ENCODE measurements at places on chromosomes 13 and 19.

GRCh38 chr13:55467476-55467875 is 1673.2 kb upstream of the PRR20A start:
- no peak for DNase-seq

DNA sequence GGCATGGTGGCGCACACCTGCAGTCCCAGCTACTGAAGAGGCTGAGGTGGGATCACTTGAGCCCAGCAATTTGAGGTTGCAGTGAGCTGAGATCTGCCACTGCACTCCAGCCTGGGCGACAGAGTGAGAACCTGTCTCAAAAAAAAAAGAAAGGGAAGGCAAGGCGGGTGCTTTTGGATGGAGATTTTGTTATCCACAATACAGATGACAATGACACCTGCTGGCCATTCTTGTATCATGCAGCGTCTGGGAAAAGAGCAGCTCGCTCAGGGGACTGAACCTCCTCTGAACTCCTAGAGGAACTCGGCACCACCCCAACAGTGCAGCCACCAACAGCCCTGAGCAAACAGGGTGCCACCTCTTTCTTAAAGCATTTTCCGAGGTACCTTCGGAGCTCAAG is 22.8 kb downstream of the HAUS8 start:
- no peak for DNase-seq

DNA sequence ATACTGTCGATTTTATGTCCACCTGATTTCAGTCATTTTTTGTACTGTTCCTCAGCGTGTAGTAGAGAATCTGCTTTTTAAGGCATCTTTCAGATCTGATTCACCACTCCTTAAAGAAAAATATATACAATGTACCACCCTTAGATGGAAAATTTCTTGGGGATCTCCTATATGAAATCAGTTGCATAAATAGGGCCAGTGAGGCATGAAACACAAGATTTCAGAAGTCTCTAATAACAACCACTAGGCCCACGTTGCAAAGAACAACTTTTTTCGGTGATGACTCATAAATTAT is 1.4 kb downstream of the USP12 start:
- DNase-seq: no peak

GRCh38 chr19:5460748-5461147 is 5.5 kb downstream of the ZNRF4 start:
- DNase-seq: no peak

GRCh38 chr13:76418404-76418803 is 467.8 kb downstream of the KCTD12 start:
- DNase-seq: no peak

- DNase-seq: no peak
Measured at GRCh38 chr13:106377341-106377740, 158.1 kb downstream of the EFNB2 start.

- no peak for DNase-seq
Measured at GRCh38 chr13:96771486-96772367, 222.5 kb downstream of the OXGR1 start.

GRCh38 chr19:40400559-40400958 is 10.6 kb upstream of the HIPK4 start:
- DNase-seq: no peak

GRCh38 chr19:45405435-45406225 is 761 bp upstream of the PPP1R13L start:
- DNase-seq: peak; percentile 81

DNA sequence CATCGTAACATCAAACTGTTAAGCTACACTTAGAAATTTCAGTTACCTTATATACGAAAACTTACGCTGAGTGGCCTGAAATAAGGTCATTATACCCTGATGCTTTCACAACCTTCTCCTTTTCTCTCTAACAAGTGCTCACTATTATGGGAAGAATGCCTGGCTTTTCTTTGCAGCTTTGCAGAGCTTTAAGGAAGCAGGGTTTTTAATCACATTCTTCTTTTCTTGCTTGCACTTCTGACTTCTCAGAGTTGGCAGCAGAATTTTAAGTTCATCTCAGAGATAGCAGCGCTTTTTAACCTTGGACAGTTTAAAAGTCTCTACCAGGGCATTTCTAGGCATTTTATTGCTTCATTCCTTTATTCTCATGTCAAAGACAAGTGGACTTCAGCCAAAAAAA is 285.1 kb downstream of the SPRY2 start:
- DNase-seq: no peak

GRCh38 chr13:56561327-56561726 is 579.4 kb upstream of the PRR20A start:
- DNase-seq: no peak

GRCh38 chr13:21219036-21219381 is 42.6 kb downstream of the MRPL57 start:
- DNase-seq: no peak
